ENCODE measurements at places on chromosomes 3 and 15. TPM values are rescaled to one million over a fixed set of nuclear protein-coding genes. Genes with fewer than 3 reads are reported as not detected.

The ZCWPW2 gene
- not detected for total RNA-seq

The CRTAP gene
- 300 TPM for total RNA-seq

The C15orf40 gene
- total RNA-seq: 1.3 TPM

The CCR8 gene
- total RNA-seq: not detected

The SH2D7 gene
- total RNA-seq: not detected

The CYP1A1 gene
- total RNA-seq: 10.3 TPM

The GOLGA8G gene
- not detected for total RNA-seq

The KLHL40 gene
- not detected for total RNA-seq

The ITGA11 gene
- 136 TPM for total RNA-seq

The IGSF11 gene
- not detected for total RNA-seq

The SV2B gene
- 0.11 TPM for total RNA-seq

The TMEM158 gene
- total RNA-seq: not detected

The CSTA gene
- total RNA-seq: not detected

The NEK11 gene
- 4.0 TPM for total RNA-seq

The RBPMS2 gene
- not detected for total RNA-seq

The EID1 gene
- total RNA-seq: 247 TPM

The IL17RB gene
- total RNA-seq: not detected

The WDR49 gene
- not detected for total RNA-seq

The UCN2 gene
- not detected for total RNA-seq

The RLBP1 gene
- not detected for total RNA-seq

The BOC gene
- 31.3 TPM for total RNA-seq

The TIMP4 gene
- 78.9 TPM for total RNA-seq

The NR1D2 gene
- total RNA-seq: 6.5 TPM

Measured in ascending aorta (tissue), 2 donors.